ENCODE measurements at places on chromosomes 2 and 18. TPM values are rescaled to one million over a fixed set of nuclear protein-coding genes. Genes with fewer than 3 reads are reported as not detected.

GRCh38 chr18:64090876-64091275 is 58.0 kb downstream of the LINC00305 start:
- DNase-seq, result no peak

GRCh38 chr18:48921305-48922225 is 29.2 kb downstream of the SMAD7 start:
- no peak for DNase-seq

GRCh38 chr2:3956406-3956805 is 253.0 kb downstream of the DCDC2C start:
- DNase-seq, result no peak

- no peak for DNase-seq
Measured at GRCh38 chr2:197308585-197308984, 2.0 kb downstream of the ANKRD44 start.

GRCh38 chr2:110858993-110859701 is 126.8 kb downstream of the ACOXL start:
- DNase-seq, result no peak

DNA sequence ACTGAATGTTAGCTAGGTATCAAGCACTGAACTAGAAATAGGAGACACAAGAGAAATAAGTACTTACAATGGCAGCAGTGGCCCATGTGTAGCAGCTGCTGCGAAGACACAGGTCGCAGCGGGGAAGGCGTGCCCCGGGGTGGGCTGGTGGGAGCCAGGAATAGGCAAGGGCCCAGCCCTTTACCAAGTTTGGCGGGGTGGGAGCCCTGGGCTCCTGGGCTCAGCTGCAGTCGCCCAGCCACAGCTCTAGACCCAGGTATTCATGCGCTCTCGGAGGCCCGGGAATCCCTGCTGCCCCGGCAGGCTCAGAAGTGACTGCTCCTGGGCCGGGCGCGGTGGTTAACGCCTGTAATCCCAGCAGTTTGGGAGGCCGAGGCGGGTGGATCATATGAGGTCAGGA is 1287.3 kb downstream of the CNTNAP5 start:
- DNase-seq, result no peak

DNA sequence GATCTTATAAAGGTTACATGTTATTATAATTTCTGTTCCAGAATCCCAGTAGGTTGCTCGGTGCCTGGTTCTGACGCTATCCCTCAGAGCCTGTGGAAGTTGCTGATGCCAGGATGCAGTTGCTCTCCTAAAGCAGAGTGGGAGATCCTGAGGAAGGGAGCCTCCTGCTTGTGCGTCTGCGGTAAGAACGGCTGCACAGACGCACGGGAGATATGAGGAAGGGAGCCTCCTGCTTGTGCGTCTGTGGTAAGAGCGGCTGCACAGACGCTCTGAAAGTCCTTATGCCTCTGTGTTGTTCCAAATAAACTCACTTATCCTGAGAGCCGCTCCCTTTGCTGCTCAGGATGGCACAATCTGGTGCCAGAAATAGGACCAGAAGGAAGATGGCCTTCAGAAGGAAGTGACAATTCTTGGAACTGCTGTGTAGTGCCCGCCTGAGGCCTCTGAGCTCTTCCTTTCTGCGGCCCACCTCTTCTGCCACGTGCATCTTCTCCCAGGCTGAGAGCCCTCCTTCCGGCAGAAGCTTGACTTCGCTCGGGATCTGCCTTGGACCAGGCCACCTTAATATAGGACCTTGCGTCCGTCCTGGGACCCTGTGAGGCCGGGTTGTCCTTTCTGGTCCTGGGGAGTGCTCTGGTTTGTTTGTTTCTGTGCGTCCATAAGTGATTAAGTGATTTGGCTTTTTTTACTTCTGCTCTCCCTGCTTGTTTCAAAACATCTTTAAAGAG is 89.5 kb downstream of the RTP5 start:
- no peak for DNase-seq

GRCh38 chr18:4096486-4096885 is 358.6 kb downstream of the DLGAP1 start:
- no peak for DNase-seq

GRCh38 chr18:2535419-2535910 is 35.8 kb downstream of the METTL4 start:
- no peak for DNase-seq

DNA sequence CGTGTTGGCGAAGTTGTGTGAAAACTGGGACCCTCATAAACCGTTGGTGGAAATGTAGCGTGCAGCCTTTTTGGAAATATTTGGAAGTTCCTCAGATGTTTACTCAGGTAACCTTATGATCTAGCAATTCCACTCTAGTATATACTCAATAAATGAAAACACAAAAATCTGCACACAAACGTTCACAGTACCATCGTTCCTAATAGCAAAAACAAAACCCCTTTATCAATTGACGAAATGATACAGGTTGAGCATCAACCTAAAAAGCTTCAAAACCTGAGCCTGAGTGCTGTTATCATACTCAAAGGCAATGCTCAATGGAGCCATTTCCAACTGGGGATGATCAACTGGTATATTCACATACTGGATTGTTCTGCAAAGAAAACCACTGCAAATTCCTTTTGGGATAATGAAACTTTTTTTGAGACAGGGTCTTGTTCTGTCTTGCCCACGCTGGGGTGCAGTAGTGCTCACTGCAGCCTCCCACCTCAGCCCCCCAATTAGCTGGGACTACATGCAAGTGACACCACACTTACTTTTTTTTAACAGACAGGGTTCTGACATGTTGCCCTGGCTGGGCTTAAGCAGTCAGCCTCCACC is 777 bp upstream of the C18orf32 start:
- no peak for DNase-seq

GRCh38 chr18:27762054-27762453 is 414.9 kb downstream of the CDH2 start:
- no peak for DNase-seq

- no peak for DNase-seq
Measured at GRCh38 chr2:43169099-43169945, 57.1 kb downstream of the ZFP36L2 start.

- no peak for DNase-seq
Measured at GRCh38 chr2:239012228-239012627, 164.3 kb downstream of the TWIST2 start.

DNA sequence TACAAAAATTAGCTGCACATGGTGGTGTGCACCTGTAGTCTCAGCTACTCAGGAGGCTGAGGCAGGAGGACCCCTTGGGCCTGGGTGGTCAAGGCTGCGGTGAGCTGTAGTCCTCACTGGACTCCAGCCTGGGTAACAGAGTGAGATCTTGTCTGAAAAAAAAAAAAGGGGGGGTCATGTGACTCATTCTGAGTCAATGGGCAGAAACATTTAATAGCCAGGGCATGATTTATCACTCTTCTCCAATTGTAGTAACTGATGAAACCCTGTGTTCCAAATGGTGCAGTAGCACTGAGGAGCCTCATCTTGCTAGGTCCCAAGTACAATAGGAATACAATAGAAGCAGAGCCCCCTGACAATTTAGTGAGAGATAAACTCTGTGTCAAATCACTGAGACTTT is 78.9 kb upstream of the CCDC68 start:
- DNase-seq, result no peak

DNA sequence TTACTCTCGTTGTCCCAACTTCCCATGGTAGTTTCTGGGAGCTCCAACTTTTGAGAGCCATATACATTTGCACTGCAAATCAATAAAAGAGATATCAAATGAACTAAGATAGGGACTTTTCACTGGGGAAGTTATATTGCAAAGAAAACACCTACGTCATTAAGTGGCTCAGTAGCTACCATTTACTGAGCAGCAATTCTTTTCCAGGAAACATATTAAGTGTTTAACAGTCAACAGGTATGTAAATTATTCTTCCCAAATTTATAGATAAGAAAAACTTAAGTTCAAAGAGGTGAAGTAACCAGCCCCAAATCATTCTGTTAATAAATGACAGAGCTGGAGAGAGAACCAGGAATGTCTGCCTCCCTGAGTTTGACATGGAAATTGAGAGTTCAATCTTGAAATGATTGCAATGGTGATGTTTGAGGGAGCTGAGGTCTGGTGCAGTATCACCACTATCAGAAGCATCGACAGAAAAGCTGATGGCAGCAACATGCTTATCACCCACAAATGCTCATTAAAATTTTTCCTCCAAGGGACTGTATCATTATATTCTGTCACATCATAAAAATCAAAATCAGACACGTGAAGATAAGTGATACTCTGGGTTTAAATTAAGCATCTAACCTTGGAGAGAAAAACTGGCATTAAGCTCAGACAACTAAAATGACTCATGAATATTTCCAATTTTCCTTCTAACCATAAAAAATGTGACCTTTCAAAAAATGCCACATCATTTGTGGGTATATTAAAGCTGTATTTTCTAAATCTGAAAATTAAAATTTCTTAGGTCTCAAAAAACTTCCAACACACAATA is 43.4 kb downstream of the GAREM1 start:
- DNase-seq, result no peak

DNA sequence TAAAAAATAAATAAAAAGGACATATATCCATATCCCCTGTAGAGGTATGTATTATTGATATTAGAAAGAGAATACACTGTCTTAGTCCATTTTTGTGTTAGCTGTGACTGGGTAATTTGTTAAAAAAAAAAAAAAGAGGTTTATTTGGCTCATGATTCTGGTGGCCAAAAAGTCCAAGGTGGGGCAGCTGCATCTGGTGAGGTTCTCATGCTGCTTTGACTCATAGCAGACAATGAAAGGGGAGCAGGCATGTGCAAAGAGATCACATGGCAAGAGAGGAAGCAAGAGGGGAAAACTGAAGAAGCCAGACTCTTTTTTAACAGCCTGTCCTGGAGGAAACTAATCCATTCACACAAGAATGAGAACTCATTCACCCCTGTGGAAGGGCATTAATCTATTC is 101.6 kb upstream of the MAP4K3 start:
- DNase-seq, result no peak

GRCh38 chr2:145079641-145080040 is 559.7 kb upstream of the ZEB2 start:
- DNase-seq, result no peak

DNA sequence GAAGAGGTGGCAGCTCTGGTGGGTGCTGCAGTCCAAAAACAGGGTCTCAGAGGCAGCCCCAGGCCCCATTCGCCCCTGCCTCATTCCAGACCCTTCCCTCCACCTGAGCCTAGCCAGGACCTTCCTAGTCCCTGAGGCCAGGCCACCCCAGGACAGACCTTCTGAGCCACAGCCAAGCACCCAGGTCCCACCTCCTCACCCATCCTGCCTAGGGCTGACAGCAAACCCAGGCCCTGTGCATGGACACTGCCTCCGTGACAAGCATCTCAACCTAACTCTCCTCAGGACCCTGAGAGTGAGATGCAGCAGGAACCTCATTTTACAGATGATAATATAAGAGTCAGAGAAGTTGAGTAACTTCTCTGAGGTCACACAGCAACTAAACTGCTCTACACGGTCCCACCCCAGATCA is 15.5 kb downstream of the ADRA2B start:
- no peak for DNase-seq

GRCh38 chr2:115880558-115880957 is 1438.1 kb downstream of the DPP10 start:
- DNase-seq, result no peak

DNA sequence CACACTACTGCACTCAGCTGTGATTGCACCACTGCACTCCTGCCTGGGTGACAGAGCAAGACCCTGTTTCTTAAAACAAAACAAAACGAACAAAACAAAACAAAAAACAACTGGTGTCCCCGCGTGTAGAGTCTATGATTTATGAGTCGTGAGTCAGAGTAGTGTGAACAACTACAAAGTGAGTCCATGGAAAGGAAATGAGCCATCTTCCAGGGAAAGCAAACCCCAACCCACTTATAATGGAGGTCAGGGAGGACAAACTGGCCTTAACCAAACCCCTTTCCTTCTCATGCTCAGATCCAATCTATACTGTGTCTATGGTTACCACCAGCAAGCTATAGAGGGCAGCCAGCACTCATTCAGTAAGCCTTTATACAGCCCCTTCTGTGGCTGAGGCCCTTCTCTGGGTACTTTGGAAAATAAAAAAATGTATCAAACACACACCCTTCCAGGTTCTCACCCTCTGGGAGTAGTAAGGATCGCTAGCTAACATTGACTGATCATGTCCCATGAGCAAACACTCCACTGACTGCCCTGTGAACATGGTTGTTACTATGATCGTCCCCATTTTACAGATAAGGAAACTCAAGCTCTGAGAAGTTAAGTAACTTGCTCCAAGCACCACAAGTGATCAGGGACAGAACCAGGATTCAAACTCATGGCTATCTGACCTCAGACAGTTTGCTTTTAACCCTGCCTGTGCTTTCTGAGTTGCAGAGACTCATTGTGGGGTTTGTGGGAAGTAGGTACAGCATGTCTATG is 24.7 kb upstream of the COLEC12 start:
- no peak for DNase-seq

DNA sequence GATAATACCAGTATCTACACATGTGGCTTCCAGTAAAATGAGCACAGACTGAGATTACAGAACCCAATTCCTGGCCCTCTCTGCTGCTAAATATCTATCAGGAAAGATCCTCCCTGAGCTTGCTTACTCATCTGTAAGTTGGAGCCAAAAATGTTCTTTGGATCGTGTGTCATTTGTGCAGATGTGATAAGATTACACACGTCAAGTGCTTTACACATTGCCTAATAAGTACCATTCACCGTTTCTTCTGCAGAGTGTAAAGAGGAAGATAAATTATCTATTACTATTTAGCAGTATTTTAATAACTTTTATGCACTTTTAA is 23.2 kb upstream of the SLC20A1 start:
- no peak for DNase-seq

GRCh38 chr2:56040189-56040588 is 116.6 kb upstream of the EFEMP1 start:
- no peak for DNase-seq

DNA sequence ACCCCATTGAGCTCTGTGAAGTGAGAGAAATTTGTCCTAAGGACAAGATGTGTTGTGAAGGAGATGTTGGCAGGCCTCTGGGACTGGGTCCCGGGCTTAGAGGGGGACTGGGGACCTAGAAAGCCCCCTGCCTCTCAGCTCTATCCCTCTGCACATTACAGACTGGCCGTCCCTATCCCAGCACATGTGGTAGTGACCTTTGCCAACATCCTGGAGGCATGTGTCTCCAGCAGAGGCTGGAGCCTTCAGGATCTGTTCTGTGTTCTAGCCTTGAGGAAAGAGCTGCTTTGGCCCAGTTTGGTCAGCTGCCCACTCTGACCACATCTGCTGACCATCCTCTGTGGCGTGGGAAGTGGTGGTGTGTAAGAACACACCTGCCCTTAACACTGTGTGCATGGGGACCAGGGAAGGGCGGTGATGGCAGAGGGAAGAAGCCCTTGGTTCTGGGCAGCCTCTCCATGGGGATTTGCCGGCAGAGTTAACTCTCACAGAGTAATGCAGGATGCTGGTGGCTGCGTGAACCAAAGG is 33.4 kb downstream of the NCK2 start:
- DNase-seq, result no peak

- DNase-seq, result no peak
Measured at GRCh38 chr18:68588169-68588568, 126.7 kb downstream of the TMX3 start.

The TRABD2A gene
- 1.4 TPM for total RNA-seq

The MAB21L4 gene
- total RNA-seq, result 12.5 TPM

The INO80B gene
- total RNA-seq, result 51.0 TPM

The IGFBP5 gene
- 75.3 TPM for total RNA-seq

The SLC19A3 gene
- total RNA-seq, result 36.4 TPM

The AAMP gene
- 79.2 TPM for total RNA-seq

The IL1R2 gene
- not detected for total RNA-seq

The NTSR2 gene
- total RNA-seq, result not detected

The TTC21B gene
- total RNA-seq, result 36.9 TPM

The NRP2 gene
- 6.3 TPM for total RNA-seq

The BZW1 gene
- total RNA-seq, result 248 TPM

The RNF138 gene
- 48.2 TPM for total RNA-seq

All from progenitor cell of endocrine pancreas (in vitro differentiated cells).